ENCODE measurements at places on chromosomes 12 and 14.
A peak's percentile ranks its signal among the peaks of the same experiment; 100 is the strongest.

GRCh38 chr12:55470088-55470829, at the start of gene OR6C70:
TSS of gene OR6C70 (minus strand) at chr12:55470138. CDS start at chr12:55470138, 0 bp downstream.
- DNase-seq: no peak

GRCh38 chr12:67193704-67194103, 75.5 kb upstream of the CAND1 start:
- peak; percentile 8 for DNase-seq

DNA sequence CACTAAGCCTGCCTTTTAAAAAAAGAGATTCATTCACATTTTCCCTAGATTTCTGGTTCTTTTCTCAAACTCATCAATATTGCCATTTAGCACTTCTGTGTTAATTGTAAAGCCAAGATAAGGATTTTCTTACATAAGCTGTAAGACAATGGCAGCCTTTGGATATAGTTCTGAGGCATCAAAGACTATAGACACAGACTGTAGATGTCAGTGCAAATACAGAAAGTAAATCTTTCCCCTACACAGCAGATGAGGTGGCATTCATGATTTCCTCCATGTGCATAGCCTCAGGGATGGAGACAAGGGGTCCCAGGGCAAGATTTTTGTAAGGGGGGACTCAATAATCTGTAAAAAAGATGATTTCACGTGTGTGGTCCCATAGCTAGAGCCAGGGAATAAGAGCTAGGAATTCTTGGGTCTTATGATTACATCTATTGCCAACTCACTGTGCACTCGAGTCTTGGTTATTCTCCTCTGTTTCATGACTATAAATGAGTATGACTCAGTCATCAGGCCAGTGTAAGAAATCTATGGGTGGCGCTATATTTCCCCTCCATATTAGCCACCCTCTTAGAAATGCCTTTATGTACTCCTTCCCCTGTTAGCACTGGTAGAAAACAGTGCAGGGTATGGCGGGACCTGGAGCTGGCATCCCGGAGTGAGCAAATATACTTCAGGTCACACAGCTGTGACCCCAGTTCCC, 207.5 kb downstream of the EXOC5 start:
- DNase-seq: no peak

DNA sequence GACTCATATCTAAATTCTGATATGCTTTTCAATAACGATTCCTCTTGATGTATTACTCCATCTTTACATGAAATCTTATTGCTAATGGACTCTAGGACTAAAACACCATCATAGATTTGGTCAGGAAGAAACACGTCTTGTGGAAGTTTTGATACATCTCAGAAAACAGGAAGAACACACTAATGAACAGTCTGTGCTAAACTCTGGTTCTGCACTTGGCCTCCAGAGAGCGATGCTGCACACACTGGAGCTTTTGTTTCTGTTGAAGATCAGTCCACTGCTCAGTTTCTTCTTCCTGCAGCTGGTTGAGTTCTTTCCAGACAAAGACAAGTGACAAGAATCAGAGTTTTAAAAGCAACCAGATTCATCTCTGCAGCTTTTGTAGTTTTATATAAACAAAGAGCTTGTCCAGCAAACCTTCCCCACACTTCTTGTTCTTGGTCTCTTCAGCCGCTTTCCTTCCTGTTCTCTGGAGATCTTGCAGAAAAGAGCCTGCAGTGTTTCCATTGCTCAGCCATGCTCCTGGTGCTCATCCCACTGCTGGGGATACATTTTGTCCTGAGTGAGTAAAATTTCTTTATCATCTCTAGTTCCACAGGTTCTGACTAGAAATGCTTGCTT, 229.1 kb upstream of the OR4E1 start:
- no peak for DNase-seq

- no peak for DNase-seq
These were observed 44.2 kb downstream of the CCDC175 start for GRCh38 chr14:59532419-59532818.

DNA sequence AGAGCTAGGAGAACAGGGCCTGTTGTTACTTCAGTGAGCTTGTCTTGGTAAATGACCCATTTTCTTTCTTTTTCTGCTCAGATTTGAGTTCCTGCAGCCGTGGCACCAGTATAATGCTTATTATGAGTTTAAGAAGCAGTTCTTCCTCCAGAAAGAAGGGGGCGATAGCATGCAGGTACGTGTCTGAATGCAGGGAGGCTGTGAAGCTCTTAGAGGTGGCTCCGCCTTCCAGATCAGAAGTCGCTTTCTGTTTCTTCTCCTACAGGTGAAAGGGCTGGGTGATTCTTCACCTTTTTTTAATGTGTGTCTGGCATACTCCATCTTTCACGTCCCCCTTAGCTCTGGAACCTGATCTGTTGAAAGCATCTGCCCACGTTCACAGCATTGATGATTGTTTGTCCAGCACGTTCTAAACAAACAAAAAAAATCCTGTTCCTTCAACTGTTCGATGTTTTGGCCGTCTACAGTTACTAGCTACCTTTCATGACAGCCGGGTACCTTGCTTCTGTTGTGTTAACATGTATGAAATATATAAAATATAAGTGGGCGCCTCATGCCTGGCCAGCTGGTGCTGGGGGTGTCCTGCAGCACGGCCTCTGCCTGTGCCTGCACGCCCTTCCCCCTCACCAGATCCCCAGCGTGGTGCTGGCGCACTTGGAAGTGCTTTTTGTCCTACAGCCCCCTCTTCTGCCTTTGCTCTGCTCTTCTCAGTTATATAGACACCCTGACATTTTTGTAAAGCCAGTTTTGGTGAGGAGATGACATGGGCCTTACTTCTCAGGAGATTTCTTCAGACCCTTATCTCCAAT, 44.6 kb downstream of the SFSWAP start:
- no peak for DNase-seq

GRCh38 chr12:59056966-59057365, 136.7 kb upstream of the LRIG3 start:
- no peak for DNase-seq

DNA sequence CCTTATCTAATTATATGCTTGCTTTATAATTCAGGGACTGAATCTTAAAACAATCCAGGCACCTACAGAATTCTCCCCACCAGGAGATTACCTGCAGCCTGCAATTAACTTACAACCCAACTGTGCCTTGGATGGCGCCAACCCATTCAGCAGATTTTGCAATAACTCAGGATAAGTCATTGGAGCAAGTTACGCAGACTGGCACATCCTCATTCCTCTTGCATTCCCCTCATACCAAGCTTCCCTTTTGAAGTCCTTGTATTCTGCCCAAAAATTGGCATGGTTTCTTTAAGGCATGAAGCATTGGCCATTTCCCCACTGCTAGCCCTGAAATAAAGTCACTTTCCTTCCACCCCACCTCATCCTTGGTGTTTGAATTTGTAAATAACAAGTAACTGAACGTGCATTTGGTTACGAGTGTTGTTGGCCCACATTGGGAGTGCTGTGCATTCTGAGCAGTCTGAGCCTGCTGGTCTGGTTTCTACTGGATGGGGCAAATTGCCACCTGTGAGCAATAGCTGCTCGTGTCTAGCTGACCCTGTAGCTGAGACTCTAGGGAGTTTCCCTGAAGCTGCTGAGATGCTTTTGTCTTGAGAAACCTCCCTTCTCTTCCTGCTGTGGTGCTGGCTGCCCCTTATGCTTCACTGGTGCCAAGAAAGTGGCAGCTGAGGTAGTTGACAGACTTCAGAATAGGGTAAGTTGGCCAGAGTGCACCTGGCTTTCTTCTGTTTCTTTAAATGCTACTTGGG, 99.2 kb upstream of the SCAF11 start:
- no peak for DNase-seq

DNA sequence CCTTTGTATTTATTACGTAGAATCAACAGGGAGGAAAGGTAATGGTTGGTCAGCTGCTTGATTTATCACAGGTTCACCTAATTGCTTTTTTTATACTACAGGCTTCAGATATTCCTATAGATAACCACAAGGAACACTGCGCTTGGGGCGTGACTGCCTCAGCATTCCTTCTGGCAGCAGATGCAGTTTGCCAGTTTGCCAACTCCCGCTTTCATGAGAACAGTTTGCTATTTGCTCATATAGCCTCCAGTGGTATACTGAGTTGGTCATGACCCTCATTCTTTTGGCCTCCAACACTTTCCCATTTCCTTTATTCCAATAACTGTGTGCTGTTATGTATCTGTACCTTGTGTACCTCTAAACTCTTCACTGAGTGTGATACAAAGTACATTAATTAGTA, 38.6 kb upstream of the ACSM4 start:
- no peak for DNase-seq

DNA sequence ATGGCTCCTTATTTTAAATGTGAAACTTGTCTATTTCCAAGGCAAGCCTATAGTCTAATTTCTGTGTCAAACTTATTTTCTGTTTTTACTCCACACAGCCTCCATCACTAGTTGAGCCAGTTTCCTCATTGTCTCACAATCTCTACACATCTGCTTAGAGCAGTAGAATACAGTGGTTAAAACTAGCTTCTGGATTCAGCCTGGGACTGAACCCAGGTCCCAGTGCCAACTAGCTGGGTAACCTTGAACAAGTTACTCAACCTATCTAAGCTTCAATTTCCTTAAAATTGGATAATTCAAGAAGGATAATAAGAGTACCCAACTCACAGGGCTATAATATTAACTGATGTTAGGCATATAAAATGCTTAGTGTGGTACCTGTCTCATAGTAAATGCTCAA, 304.7 kb upstream of the NPAS3 start:
- DNase-seq: no peak

GRCh38 chr14:72630374-72630773, 263.5 kb downstream of the DPF3 start:
- no peak for DNase-seq

DNA sequence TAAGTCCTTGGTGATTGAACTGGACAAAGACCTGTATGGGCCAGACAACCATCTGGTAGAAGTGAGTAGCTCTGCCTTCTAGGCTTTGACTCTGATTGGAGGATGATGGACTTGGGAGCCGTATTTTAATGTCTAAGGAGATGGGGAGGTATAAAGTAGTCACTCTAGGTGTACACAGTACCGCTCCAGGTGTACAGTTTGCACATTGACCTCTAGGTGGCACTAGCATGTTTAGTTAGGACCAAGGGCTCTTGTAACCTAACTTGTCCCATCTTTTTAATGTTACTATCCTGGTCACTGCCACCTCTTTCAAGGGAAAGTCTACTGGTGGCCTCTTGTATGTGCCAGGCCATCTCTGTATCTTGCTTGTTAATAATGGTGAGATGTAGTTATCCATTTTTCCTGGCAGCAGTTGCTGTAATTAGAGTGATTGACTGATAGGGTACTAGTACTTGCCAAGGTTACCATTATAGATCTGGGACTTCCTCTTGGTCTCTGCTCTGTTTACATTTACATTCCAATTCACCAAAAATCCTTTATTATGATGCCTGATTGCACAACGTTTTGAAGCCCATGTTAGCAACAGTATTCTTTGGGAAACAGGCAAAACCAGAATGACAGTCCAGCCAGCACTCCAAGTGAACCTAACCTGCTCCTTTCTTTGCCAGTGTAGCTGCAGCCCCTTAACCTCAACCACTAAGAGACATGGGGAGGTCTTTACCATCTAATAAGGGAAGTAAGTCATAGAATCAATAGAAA, 3.6 kb downstream of the SMARCD1 start:
- DNase-seq: no peak

GRCh38 chr12:94872671-94872970, 130.9 kb downstream of the NDUFA12 start:
- DNase-seq: no peak

- DNase-seq: no peak
These were observed 6.6 kb upstream of the RAB3IP start for GRCh38 chr12:69732088-69732487.

DNA sequence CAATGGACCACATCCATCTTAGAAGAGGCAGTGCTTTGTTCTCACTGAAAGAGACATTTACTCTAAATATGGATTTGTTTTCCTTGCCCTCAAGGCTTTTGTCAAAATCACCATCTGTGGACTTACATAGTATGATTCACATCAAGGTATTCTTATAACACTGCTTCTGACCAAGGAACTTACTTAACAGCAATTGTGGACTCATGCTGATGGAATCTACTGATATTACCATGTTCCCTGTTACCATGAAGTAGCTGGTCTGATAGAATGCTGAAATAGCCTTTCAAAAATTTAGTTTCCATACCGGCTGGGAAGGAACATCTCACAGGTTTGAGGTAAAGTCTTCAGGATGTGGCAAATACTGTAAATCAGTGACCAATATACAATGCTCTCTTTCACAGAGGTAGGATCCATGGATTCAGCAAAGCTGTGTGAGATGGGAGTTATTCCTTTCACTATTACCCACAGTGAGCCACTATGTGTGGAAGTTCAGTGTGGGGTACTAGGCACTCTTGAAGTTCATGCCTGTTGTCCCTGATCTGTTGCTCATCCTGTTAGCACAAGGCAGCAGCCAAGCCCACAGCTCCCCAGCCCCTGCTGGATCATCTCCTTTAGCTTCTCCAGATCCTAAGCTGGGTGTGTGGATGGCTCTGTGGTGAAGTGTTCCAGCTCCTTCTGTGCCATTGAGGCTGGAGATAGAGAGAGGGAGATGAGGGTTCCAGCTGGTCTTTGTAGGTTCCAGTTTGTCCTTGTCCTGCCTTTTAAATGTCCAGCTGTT, 126.4 kb downstream of the ATP23 start:
- DNase-seq: no peak

DNA sequence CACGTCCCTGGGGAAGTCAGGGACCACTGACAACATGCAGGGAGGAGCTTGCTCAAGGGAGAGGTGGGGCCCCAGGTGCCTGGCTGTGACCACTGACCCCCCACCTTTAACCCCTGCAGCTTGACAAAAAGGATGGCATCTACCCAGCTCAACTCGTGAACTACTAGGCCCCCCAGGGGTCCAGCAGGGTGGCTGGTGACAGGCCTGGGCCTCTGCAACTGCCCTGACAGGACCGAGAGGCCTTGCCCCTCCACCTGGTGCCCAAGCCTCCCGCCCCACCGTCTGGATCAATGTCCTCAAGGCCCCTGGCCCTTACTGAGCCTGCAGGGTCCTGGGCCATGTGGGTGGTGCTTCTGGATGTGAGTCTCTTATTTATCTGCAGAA, 26.3 kb downstream of the HIP1R start:
- DNase-seq: no peak

GRCh38 chr12:69003991-69004390, 71.0 kb upstream of the CPM start:
- no peak for DNase-seq

GRCh38 chr12:119574255-119574654, 19.3 kb upstream of the TMEM233 start:
- DNase-seq: no peak

GRCh38 chr14:71713016-71713415, 219.2 kb upstream of the RGS6 start:
- DNase-seq: no peak

DNA sequence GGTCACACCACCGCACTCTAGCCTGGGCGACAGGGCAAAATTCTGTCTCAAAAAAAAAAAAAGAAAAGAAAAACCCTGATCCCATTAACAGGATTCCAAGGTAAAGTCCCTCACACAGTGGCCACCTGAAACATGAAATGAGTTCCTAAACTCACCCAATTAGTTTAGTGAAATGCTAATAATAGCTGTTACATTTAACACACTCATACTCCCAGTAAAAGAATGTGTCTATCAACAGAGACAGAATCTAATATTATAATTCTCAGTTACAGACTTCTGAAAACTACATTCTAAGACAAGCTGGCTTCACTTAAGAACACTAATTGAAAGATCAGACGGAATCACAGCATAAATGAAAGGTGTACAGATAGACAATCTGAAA, 44.2 kb downstream of the DUSP16 start:
- no peak for DNase-seq

- no peak for DNase-seq
These were observed 457.1 kb downstream of the DAD1 start for GRCh38 chr14:22131749-22132476.

- DNase-seq: no peak
These were observed 148.8 kb upstream of the EGLN3 start for GRCh38 chr14:34099635-34100034.

Measured in left renal pelvis (tissue), 4 donors.